Subcutaneous adipose tissue (tissue), 4 donors: ENCODE measurements at places on chromosomes 11 and 22. TPM values are rescaled to one million over a fixed set of nuclear protein-coding genes. Genes with fewer than 3 reads are reported as not detected.

Gene RHOD
- total RNA-seq = 9.5 TPM

Gene NOX4
- 26.4 TPM for total RNA-seq

Gene MMP13
- total RNA-seq = not detected

Gene MOGAT2
- not detected for total RNA-seq

Gene TRIM51
- total RNA-seq = not detected

Gene CTSW
- not detected for total RNA-seq

Gene ATXN10
- total RNA-seq = 127 TPM

Gene PDGFD
- 51.4 TPM for total RNA-seq

Gene PRG3
- not detected for total RNA-seq

Gene RFPL2
- total RNA-seq = not detected

Gene CHEK2
- 5.5 TPM for total RNA-seq

Gene OR10S1
- total RNA-seq = not detected

Gene OR4D5
- total RNA-seq = not detected

Gene PRR33
- total RNA-seq = not detected

Gene CD3E
- total RNA-seq = 2.1 TPM

Gene NFAM1
- 2.6 TPM for total RNA-seq

Gene C22orf31
- total RNA-seq = not detected

Gene SAA4
- total RNA-seq = not detected

Gene CCDC116
- total RNA-seq = not detected

Gene SPINDOC
- total RNA-seq = 4.9 TPM

Gene LDLRAD3
- 22.8 TPM for total RNA-seq

Gene MISFA
- 5.3 TPM for total RNA-seq

Gene MAP6
- 3.8 TPM for total RNA-seq

Gene RAB3IL1
- 18.5 TPM for total RNA-seq

Gene BRSK2
- total RNA-seq = not detected

Gene FAT3
- 0.88 TPM for total RNA-seq

Gene ABTB2
- total RNA-seq = 0.94 TPM

Gene ACR
- total RNA-seq = 1.3 TPM

Gene RIMBP3B
- not detected for total RNA-seq

Gene ROBO4
- 19.7 TPM for total RNA-seq

Gene RTN4R
- not detected for total RNA-seq

Gene OR8D1
- total RNA-seq = not detected

Gene ZBED4
- 7.1 TPM for total RNA-seq

Gene INSC
- not detected for total RNA-seq

Gene WNT7B
- not detected for total RNA-seq

Gene PTPRCAP
- total RNA-seq = 1.7 TPM

Gene DERL3
- total RNA-seq = not detected

Gene SIK2
- total RNA-seq = 93.8 TPM

Gene TMEM191B
- total RNA-seq = not detected

Gene OR52N4
- total RNA-seq = not detected

Gene SAA2
- total RNA-seq = 236 TPM

Gene MRGPRX3
- total RNA-seq = not detected

Gene NTM
- total RNA-seq = 1.7 TPM
